ENCODE measurements at places on chromosomes 16 and 17. TPM values are rescaled to one million over a fixed set of nuclear protein-coding genes. Genes with fewer than 3 reads are reported as not detected.

Gene MT1M
- total RNA-seq = 5.2 TPM

Gene CDH8
- total RNA-seq = not detected

Gene SLC47A1
- total RNA-seq = 4.9 TPM

Gene PIK3R5
- total RNA-seq = 7.5 TPM

Gene NUDT7
- total RNA-seq = 15.0 TPM

Gene ZNF423
- 8.5 TPM for total RNA-seq

Gene OR4D1
- not detected for total RNA-seq

Gene PRSS21
- not detected for total RNA-seq

Gene RHBDF1
- total RNA-seq = 25.4 TPM

GRCh38 chr16:14193316-14193871 lies 122.3 kb downstream of the MRTFB start:
- no peak overlapping the region for H3K4me3 ChIP-seq
- no peaks in the 10 kb centered on the region for H3K36me3 ChIP-seq
- no peak for DNase-seq
- no peak overlapping the region for H3K27ac ChIP-seq

DNA sequence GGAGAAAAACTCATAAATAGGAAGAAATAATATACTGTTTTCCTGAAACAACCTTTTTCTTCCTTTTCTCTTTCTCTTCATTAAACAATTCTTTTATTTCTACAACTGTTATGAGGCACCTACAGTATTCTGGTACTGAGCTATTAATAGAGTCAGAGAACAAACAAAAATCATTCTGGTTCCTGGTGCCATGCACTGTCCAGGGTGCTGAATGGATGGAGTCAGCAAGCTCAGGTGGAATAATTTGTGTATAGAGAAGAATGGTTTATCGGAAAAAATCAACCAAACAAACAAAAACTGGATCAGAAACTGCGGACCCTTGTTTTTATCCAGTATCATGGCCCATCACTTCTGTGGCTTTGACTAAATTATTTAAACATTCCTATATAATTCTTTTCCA lies 430.3 kb upstream of the GOT2 start:
- DNase-seq = no peak
- H3K27me3 ChIP-seq = no peaks in the 10 kb centered on the region
- H3K27ac ChIP-seq = no peak overlapping the region
- no peaks in the 10 kb centered on the region for H3K36me3 ChIP-seq
- H3K4me3 ChIP-seq = no peak overlapping the region

DNA sequence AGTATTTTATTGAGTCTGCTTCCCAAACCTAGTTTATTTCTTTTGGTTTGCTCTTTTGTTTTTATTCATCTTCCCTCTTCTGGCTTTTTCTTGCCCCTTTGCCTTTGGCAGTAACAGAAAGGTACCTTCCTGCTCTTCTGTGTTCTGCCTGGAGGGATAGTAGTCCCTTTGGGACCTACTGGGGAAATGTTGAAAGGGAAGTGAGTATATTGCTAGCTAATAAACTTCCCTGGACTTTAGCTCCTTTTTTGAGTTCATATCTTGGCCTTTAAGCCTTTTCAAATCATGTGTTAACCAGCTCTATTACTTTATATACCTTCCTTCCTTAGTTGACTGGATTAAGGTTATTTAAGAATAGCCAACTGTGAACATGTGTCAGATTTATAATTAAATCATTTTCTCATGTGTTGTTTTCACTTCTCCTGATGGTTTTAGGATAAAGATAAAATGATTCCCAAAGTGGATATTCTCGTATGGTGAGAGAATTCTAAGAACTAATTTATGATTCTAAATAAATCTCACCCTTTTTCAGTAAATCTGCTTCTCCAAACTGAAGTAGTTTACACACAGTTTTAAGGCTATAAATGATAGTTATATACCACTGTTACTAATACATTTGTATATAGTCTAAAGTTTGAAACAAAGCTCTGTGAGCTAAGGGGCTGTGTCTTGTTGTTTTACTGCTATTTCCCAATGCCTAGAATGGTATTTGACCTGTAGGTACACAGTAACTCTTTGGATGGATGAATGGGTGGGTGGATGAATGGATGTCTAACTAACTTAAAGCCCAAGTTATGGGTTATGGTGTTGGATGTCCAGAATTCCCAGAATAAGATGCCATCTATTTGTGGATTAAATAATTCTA lies 45.7 kb downstream of the OMG start:
- DNase-seq = no peak
- peaks cover 16% of the 10 kb centered on the region for H3K4me1 ChIP-seq

DNA sequence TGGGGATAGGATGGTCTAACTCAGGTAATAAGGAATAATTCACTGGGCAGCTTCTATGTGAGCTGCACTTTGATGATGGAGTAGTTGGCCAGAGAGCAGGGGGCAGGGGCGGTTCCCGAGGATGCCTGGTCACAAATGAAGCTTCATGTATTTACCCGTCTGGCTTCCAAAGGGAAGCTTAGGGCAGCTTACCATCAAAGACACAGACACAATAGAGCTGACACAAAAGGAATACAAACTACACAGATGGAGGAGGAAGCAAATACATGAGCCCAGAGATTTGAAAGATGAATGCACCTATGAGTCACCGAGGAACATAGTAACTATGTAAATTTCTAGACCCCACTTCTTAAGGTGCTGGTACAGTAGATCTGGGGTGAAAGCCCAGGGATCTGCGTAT lies 8.7 kb upstream of the EMP2 start:
- no peak for DNase-seq
- H3K27ac ChIP-seq = no peak overlapping the region
- H3K36me3 ChIP-seq = no peaks in the 10 kb centered on the region
- no peaks in the 10 kb centered on the region for H3K4me1 ChIP-seq

DNA sequence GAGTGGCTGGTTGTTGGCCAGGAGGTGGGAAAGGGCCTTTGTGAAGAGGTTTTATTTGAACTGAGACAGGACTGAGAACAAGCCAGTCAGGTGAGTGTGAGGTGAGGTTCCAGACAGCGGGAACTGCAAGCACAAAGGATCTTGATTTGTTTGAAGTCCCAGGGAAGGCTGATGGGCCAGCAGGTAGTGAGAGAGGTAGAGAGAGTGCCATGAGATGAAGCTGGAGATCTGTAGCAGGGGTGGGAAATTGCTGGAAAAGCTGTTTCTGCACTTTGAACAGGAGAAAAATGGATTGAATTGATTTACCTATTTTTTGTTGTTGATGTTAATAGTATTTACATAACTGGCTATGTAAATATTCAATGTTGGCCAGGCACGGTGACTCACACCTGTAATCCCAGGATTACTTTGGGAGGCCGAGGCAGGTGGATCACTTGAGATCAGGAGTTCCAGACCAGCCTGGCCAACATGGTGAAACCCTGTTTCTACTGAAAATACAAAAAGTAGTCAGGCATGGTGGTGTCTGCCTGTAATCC lies 7.7 kb upstream of the DCTPP1 start:
- no peaks in the 10 kb centered on the region for H3K36me3 ChIP-seq
- H3K27ac ChIP-seq = no peak overlapping the region
- no peak for DNase-seq
- H3K4me1 ChIP-seq = no peaks in the 10 kb centered on the region

- H3K4me1 ChIP-seq = no peaks in the 10 kb centered on the region
- H3K36me3 ChIP-seq = no peaks in the 10 kb centered on the region
- peak within 1 kb of the TSS; percentile 53 for H3K27ac ChIP-seq
These were observed at the start of gene ADAP2 for GRCh38 chr17:30921544-30922196. TSS of gene ADAP2 (plus strand) at chr17:30921945. CDS start at chr17:30922015, 70 bp downstream.

- H3K4me3 ChIP-seq = no peak overlapping the region
- DNase-seq = no peak
- no peaks in the 10 kb centered on the region for H3K36me3 ChIP-seq
These were observed 39.3 kb downstream of the SMPD3 start for GRCh38 chr16:68408967-68409366.

DNA sequence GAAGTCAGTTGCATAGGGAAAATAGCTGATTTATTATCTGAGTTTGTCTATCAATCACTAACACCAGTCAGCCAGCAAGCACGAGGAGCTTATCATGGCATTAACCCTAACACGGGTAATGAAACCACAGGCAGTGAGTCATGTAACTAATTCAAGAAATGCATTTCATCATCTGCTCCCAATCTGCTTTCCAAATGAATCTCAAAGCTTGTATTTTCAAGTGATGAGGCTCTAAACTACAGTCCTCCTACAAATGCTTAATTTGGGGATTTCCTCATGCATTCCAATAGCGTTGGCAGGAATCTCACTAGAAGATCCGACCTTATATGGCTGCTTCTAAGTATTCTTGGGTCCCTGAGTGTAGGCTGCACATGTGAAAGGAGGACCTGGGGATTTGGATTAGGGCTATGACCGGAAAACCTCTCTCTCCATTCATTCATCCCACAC lies 118.4 kb upstream of the HSBP1 start:
- no peak overlapping the region for H3K4me3 ChIP-seq
- H3K27me3 ChIP-seq = no peaks in the 10 kb centered on the region
- no peaks in the 10 kb centered on the region for H3K36me3 ChIP-seq
- H3K4me1 ChIP-seq = peaks cover 13% of the 10 kb centered on the region

DNA sequence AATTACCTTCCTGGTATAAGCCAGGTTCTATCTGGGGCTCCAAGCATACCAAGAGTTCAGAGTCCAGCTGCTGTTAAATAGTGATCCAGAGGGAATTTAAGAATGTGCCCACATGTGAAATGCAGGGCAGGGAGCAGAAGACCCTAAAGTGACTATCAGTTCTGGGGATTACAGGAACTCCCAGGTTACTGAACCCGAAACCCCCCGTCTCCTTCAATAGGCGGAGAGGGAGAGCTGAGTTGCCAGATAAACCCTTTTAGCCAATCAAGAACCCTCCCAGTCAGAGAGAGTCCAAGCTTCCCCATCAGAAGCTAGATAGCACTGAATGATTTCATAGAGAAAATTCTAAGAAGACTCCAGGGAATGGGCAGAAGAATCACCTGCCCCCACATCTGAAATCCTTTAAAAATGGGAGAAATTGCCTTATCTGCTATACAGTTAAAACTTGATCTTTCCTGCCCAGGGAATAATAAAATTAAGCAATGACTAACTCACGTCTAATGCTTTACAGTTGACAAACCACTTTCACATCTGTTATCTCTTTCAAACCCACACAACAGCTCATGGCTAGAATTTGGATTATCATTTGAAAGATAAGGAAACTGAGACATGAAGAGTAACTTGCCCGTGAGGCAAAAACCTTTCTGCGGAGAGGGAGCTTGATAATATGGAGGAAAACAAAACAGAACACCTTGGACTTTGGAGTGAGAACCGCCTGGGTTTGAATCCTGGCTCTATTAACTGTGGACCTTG lies 10.2 kb downstream of the NOG start:
- no peak for DNase-seq
- no peaks in the 10 kb centered on the region for H3K4me1 ChIP-seq
- H3K4me3 ChIP-seq = no peak overlapping the region
- H3K36me3 ChIP-seq = no peaks in the 10 kb centered on the region
- no peaks in the 10 kb centered on the region for H3K27me3 ChIP-seq

DNA sequence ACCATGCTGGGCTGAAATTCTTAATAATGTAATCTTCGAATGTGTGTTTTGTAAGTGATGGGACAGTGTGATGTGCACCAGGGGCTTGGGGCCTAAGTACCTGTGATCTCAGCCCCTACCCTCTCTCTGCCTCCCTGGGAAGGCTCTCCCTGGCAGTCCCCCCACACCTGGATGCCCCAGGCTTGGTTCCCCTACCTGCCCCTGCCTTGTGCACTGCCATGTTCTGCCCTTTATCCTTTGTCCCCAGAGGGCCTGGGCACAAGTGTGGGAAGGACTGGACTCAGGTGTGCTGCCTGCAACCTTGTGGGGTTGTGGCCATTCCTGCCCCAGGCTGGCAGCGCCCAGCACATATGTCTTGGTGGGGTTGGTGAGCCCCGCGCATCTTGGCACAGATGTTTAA lies 55.4 kb upstream of the CREBBP start:
- H3K4me3 ChIP-seq = no peak overlapping the region
- no peak overlapping the region for H3K27ac ChIP-seq
- DNase-seq = no peak
- H3K27me3 ChIP-seq = no peaks in the 10 kb centered on the region

GRCh38 chr17:13273806-13274205 lies 256.0 kb upstream of the ELAC2 start:
- H3K4me1 ChIP-seq = no peaks in the 10 kb centered on the region
- no peaks in the 10 kb centered on the region for H3K36me3 ChIP-seq
- H3K27ac ChIP-seq = no peak overlapping the region
- no peak for DNase-seq

DNA sequence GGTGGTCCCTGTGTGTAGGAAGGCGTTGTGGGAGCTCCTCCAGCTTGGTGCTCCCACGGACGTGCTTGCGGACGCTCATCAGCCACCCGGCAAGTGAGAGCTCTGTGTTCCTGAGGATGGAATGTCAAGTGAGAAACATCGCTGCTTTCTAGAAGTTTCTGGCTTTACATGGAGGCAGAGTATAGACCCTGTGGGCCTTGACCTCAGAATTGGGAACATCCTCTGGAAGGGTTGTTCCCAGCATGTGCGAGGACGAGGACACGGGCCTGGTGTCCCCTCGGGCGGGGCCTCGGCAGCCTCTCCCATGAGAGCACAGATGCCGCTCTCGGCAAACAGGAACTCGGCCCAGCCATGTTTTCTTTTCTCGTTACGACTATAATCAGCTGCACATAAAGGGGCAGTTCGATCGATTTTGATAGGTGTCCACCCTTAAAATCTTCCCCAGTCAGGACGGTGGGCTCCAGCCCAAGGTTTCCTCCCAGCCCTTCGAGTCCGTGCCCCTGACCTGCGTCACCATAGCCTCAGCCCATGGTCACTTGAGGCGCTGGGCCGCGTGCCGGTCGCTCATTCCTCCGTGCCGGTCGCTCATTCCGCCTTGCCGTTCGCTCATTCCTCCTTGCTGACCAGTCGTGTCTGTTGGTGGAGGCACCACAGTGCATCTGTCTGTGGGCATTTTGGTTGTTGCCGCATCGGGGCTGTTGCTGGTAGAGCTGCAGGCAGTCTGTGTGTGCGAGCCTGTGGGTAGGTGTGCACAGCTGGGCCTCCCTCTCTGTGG lies 91.3 kb upstream of the ZNF750 start:
- DNase-seq = no peak
- no peaks in the 10 kb centered on the region for H3K4me1 ChIP-seq
- H3K4me3 ChIP-seq = no peak overlapping the region
- peaks cover 68% of the 10 kb centered on the region for H3K36me3 ChIP-seq

- no peak overlapping the region for H3K27ac ChIP-seq
- no peak overlapping the region for H3K4me3 ChIP-seq
- no peaks in the 10 kb centered on the region for H3K27me3 ChIP-seq
- H3K36me3 ChIP-seq = no peaks in the 10 kb centered on the region
- peak; percentile 72 for DNase-seq
These were observed 38.3 kb upstream of the HAPSTR1 start for GRCh38 chr16:9053006-9053601.

DNA sequence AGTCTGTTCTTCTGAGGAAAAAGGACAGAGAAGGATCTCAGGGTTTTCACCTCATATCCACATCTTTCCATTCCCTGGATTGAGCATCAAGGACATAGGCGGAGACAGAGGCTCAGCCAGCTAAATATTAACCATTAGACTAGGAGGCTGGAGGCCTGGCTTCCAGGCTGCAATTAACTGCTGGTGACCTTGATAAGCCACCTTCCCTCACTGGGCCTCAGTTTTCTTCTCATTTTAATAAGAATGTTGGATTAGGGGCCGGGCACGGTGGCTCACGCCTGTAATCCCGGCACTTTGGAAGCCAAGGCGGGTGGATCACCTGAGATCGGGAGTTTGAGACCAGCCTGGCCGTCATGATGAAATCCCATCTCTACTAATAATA lies 25.6 kb upstream of the CNOT1 start:
- H3K4me1 ChIP-seq = no peaks in the 10 kb centered on the region
- H3K27ac ChIP-seq = no peak overlapping the region
- DNase-seq = no peak
- no peak overlapping the region for H3K4me3 ChIP-seq
- no peaks in the 10 kb centered on the region for H3K27me3 ChIP-seq
- H3K36me3 ChIP-seq = no peaks in the 10 kb centered on the region

Data from right atrium auricular region (tissue), 2 donors.